Bone marrow (tissue), 2 donors: ENCODE measurements at places on chromosomes 6 and 20.

- DNase-seq, result no peak
Observed at GRCh38 chr6:91743756-91744155, 1156.9 kb upstream of the MAP3K7 start.

DNA sequence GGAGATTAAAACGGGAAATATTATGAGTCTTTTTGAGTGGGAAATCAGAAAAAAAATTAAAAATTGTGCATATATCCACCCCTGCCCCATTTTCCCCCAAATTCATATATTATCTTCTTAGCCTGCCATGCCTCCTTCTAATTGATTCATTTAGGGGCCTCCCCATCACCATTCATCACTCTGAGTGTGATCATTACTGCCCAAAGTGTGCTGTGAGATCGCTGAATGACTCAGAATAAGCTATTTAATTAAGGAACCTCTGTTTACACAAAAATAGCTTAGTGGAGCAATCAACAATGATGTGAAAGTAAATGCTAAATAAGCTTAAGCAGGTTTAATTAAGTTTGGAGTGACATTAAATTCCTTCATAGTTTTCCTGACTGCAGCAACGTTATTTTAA lies 645.5 kb downstream of the GRIK2 start:
- no peak for DNase-seq

GRCh38 chr6:7042654-7043545 lies 64.9 kb upstream of the RREB1 start:
- no peak for DNase-seq

GRCh38 chr6:44837741-44838140 lies 450.2 kb downstream of the CDC5L start:
- no peak for DNase-seq

GRCh38 chr6:170206317-170206621 lies 84.6 kb downstream of the DLL1 start:
- no peak for DNase-seq
